ENCODE measurements at places on chromosomes 6 and 20. TPM values are rescaled to one million over a fixed set of nuclear protein-coding genes. Genes with fewer than 3 reads are reported as not detected.

BLCAP gene
- 30.9 TPM for total RNA-seq

DEFB124 gene
- not detected for total RNA-seq

DNA sequence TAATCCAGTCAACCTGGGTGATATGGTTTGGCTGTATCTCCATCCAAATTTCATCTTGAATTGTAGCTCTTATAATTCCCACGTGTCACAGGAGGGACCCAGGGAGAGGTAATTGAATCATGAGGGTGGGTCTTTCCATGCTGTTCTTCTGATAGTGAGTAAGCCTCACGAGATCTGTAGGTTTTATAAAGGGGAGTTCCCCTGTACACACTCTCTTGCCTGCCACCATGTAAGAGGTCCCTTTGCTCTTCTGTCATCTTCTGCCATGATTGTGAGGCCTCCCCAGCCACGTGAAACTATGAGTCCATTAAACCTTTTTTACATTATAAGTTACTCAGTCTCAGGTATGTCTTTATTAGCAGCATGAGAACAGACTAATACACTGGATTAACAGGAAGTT, 19.5 kb downstream of the GSTA3 start:
- H3K4me1 ChIP-seq, result peaks cover 14% of the 10 kb centered on the region
- no peaks in the 10 kb centered on the region for H3K27me3 ChIP-seq
- H3K36me3 ChIP-seq, result no peaks in the 10 kb centered on the region
- no peak overlapping the region for H3K4me3 ChIP-seq
- no peak overlapping the region for H3K27ac ChIP-seq
- no peak for DNase-seq

DNA sequence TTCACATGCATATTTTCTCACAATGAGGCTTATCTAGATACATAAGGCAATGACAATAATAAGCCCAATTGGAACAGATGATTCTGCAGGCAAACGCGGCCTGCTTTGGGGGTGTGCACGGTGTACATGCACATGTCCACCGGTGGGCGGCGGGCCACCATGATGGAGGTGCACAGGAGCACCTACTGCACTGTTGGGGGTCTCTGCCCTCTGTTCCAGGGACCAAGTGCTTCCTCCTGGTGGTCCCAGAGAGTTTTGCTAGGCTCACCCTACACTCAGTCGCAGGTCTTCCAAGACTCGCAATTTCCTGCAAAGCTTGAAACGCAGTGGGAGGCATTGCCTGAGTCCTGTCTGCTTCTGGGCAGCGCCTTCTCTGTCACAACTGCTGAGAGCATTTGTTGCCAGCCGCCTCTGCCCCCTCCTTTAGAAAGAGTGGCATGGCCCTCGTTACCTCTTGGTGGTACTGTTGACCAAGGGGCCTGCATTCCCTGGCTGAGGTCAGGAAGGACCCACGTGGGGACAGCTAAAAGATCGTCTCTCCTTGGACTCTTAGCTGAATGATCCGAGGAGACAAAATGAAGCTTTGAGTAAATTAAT, 135.3 kb downstream of the ERMARD start:
- H3K4me1 ChIP-seq, result no peaks in the 10 kb centered on the region
- no peak for DNase-seq
- no peak overlapping the region for H3K4me3 ChIP-seq

- no peaks in the 10 kb centered on the region for H3K36me3 ChIP-seq
- no peak overlapping the region for H3K27ac ChIP-seq
- H3K27me3 ChIP-seq, result peaks cover 8% of the 10 kb centered on the region
- no peak overlapping the region for H3K4me3 ChIP-seq
These were observed 86.3 kb upstream of the CARMIL1 start for GRCh38 chr6:25192590-25193459.

GRCh38 chr6:52640170-52640569, 30.7 kb upstream of the TMEM14A start:
- no peaks in the 10 kb centered on the region for H3K36me3 ChIP-seq
- no peak overlapping the region for H3K27ac ChIP-seq
- peaks cover 14% of the 10 kb centered on the region for H3K27me3 ChIP-seq
- no peak for DNase-seq

- H3K4me3 ChIP-seq, result no peak overlapping the region
- no peaks in the 10 kb centered on the region for H3K27me3 ChIP-seq
- H3K36me3 ChIP-seq, result no peaks in the 10 kb centered on the region
- no peak overlapping the region for H3K27ac ChIP-seq
- no peak for DNase-seq
These were observed 3.5 kb downstream of the FKBP1C start for GRCh38 chr6:63214816-63215215.

GRCh38 chr6:169168706-169169105, 84.9 kb downstream of the THBS2 start:
- H3K36me3 ChIP-seq, result no peaks in the 10 kb centered on the region
- no peaks in the 10 kb centered on the region for H3K4me1 ChIP-seq
- no peak for DNase-seq
- no peak overlapping the region for H3K4me3 ChIP-seq

- H3K4me3 ChIP-seq, result no peak overlapping the region
- H3K36me3 ChIP-seq, result no peaks in the 10 kb centered on the region
- no peaks in the 10 kb centered on the region for H3K4me1 ChIP-seq
- no peak overlapping the region for H3K27ac ChIP-seq
These were observed 24.0 kb upstream of the FAM135A start for GRCh38 chr6:70389261-70389660.

- no peak for DNase-seq
- H3K4me1 ChIP-seq, result no peaks in the 10 kb centered on the region
- H3K27me3 ChIP-seq, result peaks cover 3% of the 10 kb centered on the region
- H3K36me3 ChIP-seq, result no peaks in the 10 kb centered on the region
- no peak overlapping the region for H3K4me3 ChIP-seq
These were observed 31.1 kb upstream of the MAFB start for GRCh38 chr20:40720099-40720498.

DNA sequence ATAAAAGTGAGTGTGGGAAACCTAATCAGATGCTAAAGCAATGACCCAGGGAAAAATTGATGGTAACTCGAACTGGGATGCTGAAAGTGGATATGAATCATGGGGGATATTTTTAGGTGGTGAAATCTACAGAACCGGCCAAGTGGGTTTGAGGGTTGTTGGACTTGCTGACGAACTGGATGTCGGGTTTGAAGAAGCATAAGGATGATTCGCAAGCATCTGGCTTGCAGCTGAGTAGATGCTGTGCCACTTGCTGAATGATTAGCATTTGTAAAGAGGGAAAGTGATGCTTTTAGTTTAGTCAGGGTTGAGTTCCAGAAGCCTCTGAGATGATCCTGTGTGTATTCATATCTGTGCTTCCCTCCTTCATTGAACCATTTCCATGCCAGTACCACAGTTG, 54.9 kb downstream of the UBR2 start:
- peaks cover 30% of the 10 kb centered on the region for H3K36me3 ChIP-seq
- H3K4me1 ChIP-seq, result no peaks in the 10 kb centered on the region
- no peak overlapping the region for H3K4me3 ChIP-seq
- no peaks in the 10 kb centered on the region for H3K27me3 ChIP-seq
- DNase-seq, result no peak

DNA sequence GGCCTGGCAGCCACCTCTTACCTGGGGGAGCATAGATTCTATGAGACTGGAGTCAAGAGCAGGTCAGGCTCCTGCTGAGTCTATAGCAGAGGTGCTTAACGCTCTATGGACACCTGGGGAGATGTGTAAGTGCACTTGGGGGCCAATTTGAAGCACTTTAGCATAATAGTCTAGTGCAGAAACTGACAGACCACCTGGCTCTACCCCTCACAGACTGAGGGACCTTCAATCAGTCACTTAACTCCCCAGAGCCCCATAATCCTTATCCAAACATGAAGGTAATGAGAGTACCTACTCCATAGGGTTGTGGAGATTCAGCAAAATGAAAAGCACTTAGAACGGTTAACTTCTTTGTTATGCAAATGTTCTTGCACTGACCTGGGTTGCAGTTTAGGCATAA, 87.3 kb upstream of the SLC22A16 start:
- H3K4me3 ChIP-seq, result no peak overlapping the region
- no peak for DNase-seq
- peaks cover 25% of the 10 kb centered on the region for H3K4me1 ChIP-seq
- H3K27me3 ChIP-seq, result no peaks in the 10 kb centered on the region
- peaks cover 4% of the 10 kb centered on the region for H3K36me3 ChIP-seq

GRCh38 chr6:45920819-45921511, 94.7 kb downstream of the CLIC5 start:
- no peak overlapping the region for H3K4me3 ChIP-seq
- peak overlapping the region; percentile 80 for H3K27ac ChIP-seq
- DNase-seq, result no peak
- H3K36me3 ChIP-seq, result no peaks in the 10 kb centered on the region
- H3K27me3 ChIP-seq, result peaks cover 2% of the 10 kb centered on the region

- no peaks in the 10 kb centered on the region for H3K36me3 ChIP-seq
- no peak overlapping the region for H3K27ac ChIP-seq
- no peaks in the 10 kb centered on the region for H3K4me1 ChIP-seq
- DNase-seq, result no peak
- H3K4me3 ChIP-seq, result no peak overlapping the region
These were observed 11.4 kb upstream of the MOCS1 start for GRCh38 chr6:39945626-39946025.

DNA sequence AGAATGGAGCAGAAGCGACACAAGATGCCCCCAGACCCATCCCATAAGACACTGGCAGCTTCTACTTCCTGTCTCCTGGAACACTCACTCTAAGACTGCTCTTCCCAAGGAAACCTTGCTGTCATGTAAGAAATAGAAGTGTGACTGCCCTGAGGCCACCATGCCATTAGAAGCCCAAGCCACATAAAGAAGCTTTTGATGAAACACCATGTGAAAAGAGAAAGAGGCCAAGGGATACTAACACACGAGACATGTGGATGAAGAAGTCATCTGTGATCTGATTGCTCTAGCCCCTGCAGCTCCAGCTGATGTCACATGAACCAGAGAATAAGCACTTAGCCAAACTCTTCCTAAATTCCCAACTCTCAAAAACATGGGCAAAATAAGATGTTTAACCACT, 117.9 kb upstream of the PCSK2 start:
- no peaks in the 10 kb centered on the region for H3K4me1 ChIP-seq
- H3K4me3 ChIP-seq, result no peak overlapping the region
- H3K27ac ChIP-seq, result no peak overlapping the region

Measured in activated T-helper 1 cell treated with anti-CD3 and anti-CD28 coated beads, Interleukin-12 subunit alpha, Interleukin-12 subunit beta, Interleukin-2, Interleukin-4 antibody, amounts not matched to agents 30 ng/mL and 10 ng/mL and 1 ng/mL, durations not matched to agents 14 hours and 24 hours and 36 hours (primary cell).